CD8-positive, alpha-beta memory T cell (primary cell): ENCODE measurements at places on chromosomes 4 and X. TPM values are rescaled to one million over a fixed set of nuclear protein-coding genes. Genes with fewer than 3 reads are reported as not detected.

DNA sequence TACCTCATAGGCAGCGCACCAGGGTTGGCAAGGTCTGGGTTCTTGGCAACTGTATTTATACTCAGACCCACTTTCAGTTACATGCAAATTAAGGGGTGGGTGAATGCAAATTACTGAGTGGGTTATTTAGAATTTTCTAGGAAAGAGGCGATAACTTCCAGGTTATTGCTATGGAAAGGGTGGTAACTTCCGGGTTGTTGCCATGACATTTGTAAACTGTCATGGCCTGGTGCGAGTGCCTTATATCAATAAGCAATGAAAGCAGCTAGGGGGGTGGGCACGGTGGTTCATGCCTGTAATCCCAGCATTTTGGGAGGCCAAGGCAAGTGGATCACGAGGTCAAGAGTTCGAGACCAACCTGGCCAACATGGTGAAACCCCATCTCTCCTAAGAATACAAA lies 57.5 kb upstream of the SLC7A3 start:
- DNase-seq = no peak

DNA sequence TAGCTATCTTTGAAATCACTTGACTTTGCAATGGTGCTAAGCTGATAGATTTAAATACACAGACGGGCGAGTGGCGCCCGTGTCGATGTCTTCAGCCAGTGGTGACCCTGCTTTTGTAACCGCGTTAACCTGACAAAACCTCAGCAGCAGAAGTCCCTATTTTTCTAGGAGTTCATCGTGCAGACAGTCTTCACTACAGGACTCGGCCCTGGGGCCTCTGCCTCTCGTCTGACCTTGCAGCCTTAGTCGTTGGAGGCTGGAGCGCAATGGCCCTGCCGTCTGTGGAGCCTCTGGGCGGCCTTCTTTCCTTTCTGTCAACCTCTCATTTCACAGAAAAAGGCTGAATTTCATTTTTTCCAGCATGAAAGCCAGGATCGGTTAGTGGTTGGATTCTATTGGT lies 57.9 kb downstream of the CPLX1 start:
- DNase-seq = no peak

DNA sequence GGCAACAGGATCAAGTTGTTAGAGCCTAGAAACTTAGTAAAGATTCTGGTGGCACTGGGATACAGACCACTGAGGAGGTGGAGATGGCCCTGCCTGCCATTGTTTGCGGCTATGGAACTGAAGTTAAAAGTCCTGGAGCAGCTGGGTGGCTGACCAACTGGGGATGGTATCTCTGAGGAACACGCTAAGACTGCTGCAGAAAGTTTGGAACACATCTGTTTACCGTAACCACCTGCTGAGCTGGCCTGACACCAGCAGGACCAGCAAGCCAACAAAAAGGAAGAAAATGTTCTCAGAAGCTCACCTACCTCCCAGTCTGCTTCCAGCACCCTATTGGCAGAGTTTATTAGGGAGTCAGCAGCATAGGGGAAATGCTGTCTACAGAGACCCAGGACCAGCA lies 17.4 kb upstream of the PACRGL start:
- no peak for DNase-seq

GRCh38 chr4:30380404-30380998 lies 339.7 kb upstream of the PCDH7 start:
- DNase-seq = no peak

- no peak for DNase-seq
Measured at GRCh38 chr4:26145212-26145611, 175.6 kb upstream of the RBPJ start.

DNA sequence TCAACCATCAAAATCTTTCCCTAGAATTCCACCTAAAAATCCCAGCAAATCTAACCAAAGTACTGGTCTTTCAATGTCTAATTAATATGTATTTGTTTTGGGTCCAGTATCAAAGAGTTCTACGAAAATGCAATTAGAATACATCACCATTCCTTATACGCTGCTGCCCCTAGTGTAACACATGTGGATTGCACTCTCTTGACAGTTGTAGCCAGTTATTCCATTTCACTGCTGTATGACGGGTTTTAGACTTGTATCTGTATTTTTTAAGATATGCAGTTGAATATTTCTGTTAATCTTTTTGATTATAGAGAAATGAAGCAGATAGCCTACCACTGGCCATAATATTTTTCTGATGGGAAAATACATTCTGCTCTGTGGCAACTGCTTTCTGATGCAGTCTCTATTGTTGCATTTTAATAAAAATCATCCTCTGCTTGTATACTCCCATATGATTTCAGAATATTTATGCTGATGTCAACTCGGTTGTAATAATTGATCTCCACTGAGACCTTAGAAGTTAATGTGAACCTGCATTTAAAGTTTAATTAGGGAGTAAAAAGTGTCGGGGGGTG lies 17.1 kb upstream of the PAGE2B start:
- peak; percentile 2 for DNase-seq

GRCh38 chr4:24686866-24687692 lies 102.7 kb upstream of the DHX15 start:
- no peak for DNase-seq

GRCh38 chr4:82555276-82555675 lies 6.5 kb downstream of the TMEM150C start:
- no peak for DNase-seq

GRCh38 chr4:3269105-3269927 lies 20.4 kb downstream of the MSANTD1 start:
- no peak for DNase-seq

DNA sequence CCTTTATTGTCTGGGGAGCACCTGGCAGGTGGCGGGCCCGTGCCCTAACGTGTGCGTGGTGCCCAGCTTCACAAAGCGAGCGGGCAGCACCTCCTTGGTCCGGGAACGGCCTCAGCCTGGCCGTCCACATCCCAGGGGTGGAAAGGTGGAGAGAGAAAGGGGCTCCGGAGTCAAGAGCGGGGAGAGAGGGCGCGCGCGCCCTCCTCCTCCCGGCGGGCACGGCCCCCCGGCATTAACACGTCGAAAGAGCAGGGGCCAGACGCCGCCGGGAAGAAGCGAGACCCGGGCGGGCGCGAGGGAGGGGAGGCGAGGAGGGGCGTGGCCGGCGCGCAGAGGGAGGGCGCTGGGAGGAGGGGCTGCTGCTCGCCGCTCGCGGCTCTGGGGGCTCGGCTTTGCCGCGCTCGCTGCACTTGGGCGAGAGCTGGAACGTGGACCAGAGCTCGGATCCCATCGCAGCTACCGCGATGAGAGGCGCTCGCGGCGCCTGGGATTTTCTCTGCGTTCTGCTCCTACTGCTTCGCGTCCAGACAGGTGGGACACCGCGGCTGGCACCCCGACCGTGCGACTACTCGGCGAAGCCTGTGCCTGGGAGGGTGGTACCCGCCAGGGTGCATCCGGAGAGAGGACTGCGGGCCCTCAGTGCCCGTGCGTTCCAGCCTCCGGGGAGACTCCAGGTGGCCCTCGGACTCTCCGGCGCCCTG lies at the start of gene KIT:
TSS of gene KIT (plus strand) at position 407 of the 701 bp plus-strand sequence. CDS start at position 465, 58 bp downstream.
- DNase-seq = no peak

- DNase-seq = no peak
Measured at GRCh38 chr4:35541146-35541887, 703.0 kb downstream of the ARAP2 start.

GRCh38 chrX:67619253-67619652 lies 75.4 kb downstream of the AR start:
- no peak for DNase-seq

DNA sequence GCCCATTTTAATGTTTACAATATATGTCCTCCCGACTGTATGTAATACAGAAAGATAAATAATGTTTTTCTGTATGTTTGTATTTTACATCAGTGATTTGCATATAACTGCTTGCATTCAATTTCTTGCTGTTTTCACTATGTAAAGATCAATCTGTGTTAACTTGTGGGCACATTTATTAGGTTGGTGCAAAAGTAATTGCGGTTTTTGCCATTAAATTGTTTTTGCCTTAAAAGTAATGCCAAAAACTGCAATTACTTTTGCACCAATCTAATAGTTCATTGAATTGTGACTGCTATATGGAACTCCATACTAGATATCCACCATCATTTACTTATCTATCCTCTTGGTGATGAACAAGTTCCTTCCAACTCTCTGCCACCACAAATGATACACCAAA lies 73.9 kb upstream of the SRD5A3 start:
- DNase-seq = no peak

- no peak for DNase-seq
Measured at GRCh38 chr4:84639145-84639544, 56.2 kb downstream of the CDS1 start.

GRCh38 chrX:120299928-120300327 lies 11.3 kb downstream of the TMEM255A start:
- no peak for DNase-seq

DNA sequence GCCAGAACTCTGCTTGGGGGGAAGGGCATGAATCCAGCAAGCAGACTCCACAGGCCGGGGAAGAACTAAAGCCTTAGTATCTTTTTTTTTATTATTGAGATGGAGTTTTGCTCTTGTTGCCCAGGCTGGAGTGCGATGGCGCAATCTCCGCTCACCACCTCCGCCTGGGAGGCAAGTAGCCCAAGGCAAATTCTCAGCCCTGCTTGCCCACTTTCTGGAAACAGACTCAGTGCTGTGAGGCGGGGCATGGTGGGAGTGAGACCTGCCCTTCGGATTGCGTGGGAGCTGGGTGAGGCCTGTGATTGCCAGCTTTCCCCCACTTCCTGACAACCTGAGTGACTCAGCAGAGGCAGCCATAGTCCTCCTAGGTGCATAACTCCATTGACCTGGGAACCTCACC lies 348.8 kb downstream of the GASK1B start:
- no peak for DNase-seq

- no peak for DNase-seq
Measured at GRCh38 chr4:138178566-138178965, 63.6 kb downstream of the SLC7A11 start.

Gene BCAP31
- total RNA-seq = 140 TPM

Gene MAGED4
- 0.59 TPM for total RNA-seq

Gene PABPC5
- total RNA-seq = not detected

Gene NALF2
- total RNA-seq = 0.46 TPM

Gene NHSL2
- total RNA-seq = 1.1 TPM

Gene GPR34
- 0.95 TPM for total RNA-seq

Gene TLR10
- not detected for total RNA-seq

Gene IL15
- total RNA-seq = 0.70 TPM

Gene CT45A2
- not detected for total RNA-seq

Gene SLC7A11
- 0.77 TPM for total RNA-seq

Gene MTHFD2L
- total RNA-seq = 7.5 TPM

Gene GPR143
- total RNA-seq = not detected
